Upper lobe of right lung (tissue), 1 donor: ENCODE measurements at places on chromosomes 16 and 17. TPM values are rescaled to one million over a fixed set of nuclear protein-coding genes. Genes with fewer than 3 reads are reported as not detected.

CACNA1H gene
- total RNA-seq, result 10.9 TPM

SOST gene
- not detected for total RNA-seq

DNAAF8 gene
- 0.58 TPM for total RNA-seq

DNA sequence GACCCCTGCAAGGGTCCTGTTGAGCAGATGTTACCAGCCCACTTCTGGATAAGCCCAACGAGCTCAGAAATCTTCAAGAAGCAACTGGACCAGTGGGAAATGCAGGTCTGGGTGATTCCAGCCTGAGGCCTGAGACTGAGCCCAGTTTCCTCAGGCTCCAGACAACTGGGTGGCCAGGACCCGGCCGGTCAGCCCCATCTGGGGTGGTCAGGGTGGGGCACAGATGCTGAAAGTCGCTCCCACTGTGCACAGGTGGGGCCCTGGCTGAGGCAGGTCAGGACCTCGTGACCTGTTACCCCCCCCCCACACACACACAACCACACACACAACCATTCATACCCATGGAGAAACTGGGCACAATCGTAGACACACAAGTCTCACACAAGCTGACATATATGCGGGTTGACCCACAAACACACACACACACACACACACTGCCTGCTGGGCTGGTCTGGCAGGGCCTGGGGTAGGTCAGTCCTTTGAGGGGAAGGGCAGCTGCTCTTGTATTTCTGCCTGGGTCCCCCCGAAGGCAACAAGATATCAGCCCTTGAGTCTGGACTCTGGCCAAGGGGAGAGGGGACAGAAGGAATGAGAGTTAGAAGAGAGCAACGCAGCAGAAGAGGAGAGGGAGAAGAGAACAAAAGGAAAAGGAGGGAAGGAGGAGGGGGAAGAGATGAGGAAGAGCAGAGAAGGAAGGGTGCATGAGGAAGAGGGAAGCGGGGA, 99.0 kb upstream of the CDH5 start:
- H3K27ac ChIP-seq, result peak overlapping the region; percentile 65
- peak; percentile 40 for DNase-seq
- peaks cover 17% of the 10 kb centered on the region for H3K4me1 ChIP-seq

GRCh38 chr17:4858068-4858881, 25.1 kb downstream of the MINK1 start:
- no peaks in the 10 kb centered on the region for H3K27me3 ChIP-seq
- no peaks in the 10 kb centered on the region for H3K36me3 ChIP-seq
- H3K4me3 ChIP-seq, result peak overlapping the region; percentile 4

GRCh38 chr16:1620391-1620790, 8.2 kb downstream of the CRAMP1 start:
- no peak overlapping the region for H3K27ac ChIP-seq
- H3K4me1 ChIP-seq, result peaks cover 20% of the 10 kb centered on the region
- no peaks in the 10 kb centered on the region for H3K27me3 ChIP-seq
- no peak overlapping the region for H3K4me3 ChIP-seq
- no peak for DNase-seq

GRCh38 chr16:72596373-72596772, 424.4 kb upstream of the PMFBP1 start:
- DNase-seq, result no peak
- no peak overlapping the region for H3K4me3 ChIP-seq
- H3K27me3 ChIP-seq, result no peaks in the 10 kb centered on the region
- H3K27ac ChIP-seq, result no peak overlapping the region

DNA sequence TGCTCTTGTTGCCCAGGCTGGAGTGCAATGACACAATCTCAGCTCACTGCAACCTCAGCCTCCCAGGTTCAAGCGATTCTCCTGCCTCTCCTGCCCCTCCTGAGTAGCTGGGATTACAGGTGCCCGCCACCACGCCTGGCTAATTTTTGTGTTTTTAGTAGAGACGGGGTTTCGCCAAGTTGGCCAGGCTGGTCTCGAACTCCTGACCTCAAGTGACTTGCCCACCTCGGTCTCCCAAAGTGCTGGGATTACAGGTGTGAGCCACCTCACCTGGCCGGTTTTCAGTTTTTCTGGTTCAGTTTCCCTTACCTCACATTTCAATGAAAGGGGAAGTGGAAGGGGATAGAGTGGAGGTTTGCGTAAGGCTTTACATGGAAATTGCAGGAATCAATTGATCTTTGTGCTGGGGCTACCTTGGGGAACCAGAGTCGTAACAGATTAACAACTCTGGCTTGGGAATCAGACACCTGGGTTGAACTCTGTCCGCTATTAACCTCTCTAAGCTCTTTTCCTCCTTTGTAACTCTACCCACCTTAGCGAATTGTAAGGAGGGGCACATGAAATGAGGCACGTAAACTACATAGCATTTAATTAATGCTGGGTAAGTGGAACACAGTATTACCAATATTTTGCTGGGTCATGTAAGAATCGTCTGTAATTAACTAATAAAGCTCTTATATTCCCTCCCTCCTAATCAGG, 3.2 kb downstream of the MPV17L start:
- no peak overlapping the region for H3K27ac ChIP-seq
- DNase-seq, result no peak
- no peaks in the 10 kb centered on the region for H3K4me1 ChIP-seq
- H3K27me3 ChIP-seq, result no peaks in the 10 kb centered on the region

GRCh38 chr16:80526418-80527061, 14.3 kb upstream of the DYNLRB2 start:
- no peaks in the 10 kb centered on the region for H3K36me3 ChIP-seq
- no peak for DNase-seq
- no peaks in the 10 kb centered on the region for H3K27me3 ChIP-seq
- no peak overlapping the region for H3K4me3 ChIP-seq
- no peaks in the 10 kb centered on the region for H3K4me1 ChIP-seq
